Foreskin melanocyte (primary cell): ENCODE measurements at places on chromosomes 16 and 17.

DNA sequence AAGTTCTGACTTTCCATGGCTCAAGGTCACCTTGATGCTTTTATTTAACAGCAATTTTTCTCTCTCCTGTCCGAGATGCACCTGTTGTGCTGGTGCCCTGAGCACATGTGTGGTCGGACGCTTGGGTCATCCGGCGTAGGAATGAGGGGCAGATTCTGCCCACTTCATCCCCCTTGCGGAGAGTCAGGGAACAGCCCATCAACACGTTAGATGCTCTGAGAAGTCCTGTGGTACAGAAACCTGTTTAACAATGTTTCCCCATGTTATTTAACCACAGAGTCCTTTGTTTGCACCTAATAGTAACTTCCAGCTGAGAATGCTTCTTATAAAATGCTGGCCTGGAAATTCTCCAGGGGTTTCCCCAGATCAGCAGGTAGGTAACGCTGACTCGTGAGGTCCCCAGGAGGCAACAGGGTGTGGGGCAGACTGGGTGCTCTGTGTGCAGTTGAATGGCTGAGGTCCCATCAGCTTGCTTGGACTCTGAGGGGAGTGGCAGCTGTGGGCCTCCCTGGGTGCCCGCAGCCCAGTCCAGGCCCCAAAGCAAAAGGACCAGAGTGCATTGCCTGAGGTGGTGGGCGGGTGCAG, 17.8 kb downstream of the DOC2B start:
- DNase-seq = no peak

GRCh38 chr16:17845031-17845430, 374.3 kb upstream of the XYLT1 start:
- no peak for DNase-seq

GRCh38 chr16:87844809-87845208, 24.5 kb downstream of the SLC7A5 start:
- DNase-seq = no peak

- no peak for DNase-seq
These were observed 2.8 kb upstream of the RABEP2 start for GRCh38 chr16:28927815-28928214.

- no peak for DNase-seq
These were observed 41.5 kb downstream of the PLD6 start for GRCh38 chr17:17164676-17165075.

DNA sequence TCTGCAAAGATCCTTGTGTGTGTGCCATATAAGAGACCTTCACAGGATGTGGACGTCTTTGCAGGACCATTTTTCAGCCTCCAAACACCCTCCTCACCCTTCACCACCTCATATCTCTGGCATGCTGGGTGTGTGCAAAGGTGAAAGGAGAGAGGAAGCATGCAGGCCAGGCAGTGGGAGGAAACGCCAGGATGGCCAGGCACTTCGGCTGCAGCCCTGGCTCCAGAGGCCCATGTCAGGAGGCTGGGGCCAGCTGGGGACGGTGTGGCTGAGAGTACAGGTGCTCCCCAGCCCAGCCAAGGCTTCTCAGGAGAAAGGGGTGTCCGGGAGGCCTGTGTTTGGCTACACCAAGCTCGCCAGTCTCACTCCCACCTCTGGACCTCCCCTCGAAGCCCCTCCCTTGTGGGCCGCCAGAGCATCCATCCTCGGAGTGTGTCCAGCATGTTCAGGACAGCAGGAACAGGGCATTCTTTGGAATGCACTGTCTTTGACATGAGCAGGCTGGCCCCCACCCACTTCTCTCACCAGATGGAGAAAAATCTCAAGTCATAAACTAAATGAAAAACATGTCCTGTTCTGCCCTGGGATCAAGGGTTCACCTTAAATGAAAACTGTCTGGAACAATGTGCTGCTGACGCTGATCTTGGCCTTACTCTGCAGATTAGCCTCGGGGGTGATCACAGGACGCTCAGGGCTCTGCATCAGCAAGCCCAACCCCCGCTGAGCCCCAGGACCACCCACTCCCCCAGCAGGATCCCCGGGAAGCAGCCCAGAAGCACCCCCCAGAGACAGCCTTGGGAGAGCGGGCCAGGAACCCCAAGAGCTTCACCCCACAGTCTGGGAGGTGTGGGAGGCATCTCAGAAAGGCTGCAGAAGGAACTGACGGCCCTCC, 15.9 kb downstream of the PEMT start:
- DNase-seq = no peak

- peak; percentile 19 for DNase-seq
These were observed 482.6 kb downstream of the NPIPA7 start for GRCh38 chr16:16861546-16861945.

DNA sequence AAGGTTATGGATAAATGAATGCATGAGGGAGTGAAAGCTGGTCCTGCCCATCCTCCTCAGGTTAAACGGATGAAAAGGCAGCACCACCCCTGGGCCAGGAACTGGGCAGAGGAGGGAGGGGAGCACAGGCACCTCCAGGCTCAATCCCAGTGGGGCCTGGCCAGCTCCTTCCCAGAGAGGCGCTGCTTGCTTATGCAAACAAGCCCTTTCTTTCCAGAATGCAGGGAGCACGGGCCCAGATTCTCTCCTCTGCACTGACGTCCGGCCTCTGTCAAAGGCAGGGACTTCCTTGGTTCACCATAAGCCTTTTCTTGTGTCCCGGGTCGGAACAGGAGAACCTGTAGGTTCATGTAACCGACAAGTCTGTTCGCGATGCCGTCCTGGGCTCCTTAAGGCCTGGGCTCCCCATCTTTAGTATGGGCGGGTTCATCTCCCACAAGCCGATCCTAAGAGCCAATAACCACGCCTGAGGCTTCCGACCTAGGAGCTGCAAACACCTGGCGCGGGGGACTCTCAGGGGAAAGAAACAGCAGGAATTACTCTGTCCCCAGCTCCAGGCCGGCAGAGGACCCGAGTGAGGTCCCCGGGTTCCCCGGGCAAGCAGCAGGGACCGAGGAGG, 16.3 kb downstream of the ENPP7 start:
- DNase-seq = no peak

DNA sequence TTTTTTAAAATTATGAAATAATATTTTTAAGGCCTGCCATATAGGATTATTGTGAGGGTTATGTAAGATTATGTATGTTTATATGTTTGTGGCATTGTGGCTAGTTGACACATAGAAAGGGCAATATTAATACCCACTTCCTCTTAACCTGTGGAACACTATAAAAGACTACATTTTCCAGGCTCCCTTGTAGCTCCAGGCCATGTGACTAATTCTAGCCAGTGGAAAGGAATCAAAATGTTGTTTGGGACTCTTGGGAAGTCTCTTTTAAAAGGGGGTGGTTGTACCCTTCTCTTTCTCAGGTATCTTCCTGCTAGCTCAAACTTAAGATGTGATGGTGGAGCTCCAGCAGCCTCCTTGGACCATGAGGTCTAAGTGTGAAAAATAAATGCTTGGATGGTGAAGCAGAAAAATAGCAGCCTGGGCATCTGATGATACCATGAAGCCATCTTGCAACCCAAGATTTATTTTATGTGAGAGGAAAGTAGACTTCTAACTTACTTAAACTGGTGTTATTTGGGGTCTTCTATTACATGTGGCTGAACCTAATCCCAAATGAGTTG, 39.2 kb downstream of the TEKT5 start:
- DNase-seq = no peak

GRCh38 chr16:11799509-11800381, 2.7 kb upstream of the ZC3H7A start:
- DNase-seq = no peak

GRCh38 chr16:10562361-10562899, 18.0 kb downstream of the EMP2 start:
- no peak for DNase-seq

- no peak for DNase-seq
These were observed 17.8 kb downstream of the TMEM11 start for GRCh38 chr17:21196126-21196525.

DNA sequence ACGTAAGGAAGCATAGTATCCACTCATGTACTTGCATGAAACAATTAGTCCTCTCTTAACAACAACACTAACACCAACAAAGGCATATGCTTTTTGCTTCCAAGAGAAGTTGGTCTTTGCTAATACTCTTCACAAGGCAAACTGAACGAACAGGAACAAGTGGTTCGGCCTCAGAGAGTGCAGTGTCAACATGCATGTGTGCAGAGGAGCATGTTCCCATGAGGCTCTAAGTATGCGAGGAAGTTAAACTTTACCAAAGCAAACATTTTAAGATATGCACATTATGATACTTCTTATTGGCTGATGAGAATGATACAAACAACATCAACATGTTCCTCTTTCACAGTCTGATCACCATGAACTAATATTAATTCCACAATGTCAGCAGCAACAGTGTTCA, 285.3 kb upstream of the IRX5 start:
- no peak for DNase-seq

DNA sequence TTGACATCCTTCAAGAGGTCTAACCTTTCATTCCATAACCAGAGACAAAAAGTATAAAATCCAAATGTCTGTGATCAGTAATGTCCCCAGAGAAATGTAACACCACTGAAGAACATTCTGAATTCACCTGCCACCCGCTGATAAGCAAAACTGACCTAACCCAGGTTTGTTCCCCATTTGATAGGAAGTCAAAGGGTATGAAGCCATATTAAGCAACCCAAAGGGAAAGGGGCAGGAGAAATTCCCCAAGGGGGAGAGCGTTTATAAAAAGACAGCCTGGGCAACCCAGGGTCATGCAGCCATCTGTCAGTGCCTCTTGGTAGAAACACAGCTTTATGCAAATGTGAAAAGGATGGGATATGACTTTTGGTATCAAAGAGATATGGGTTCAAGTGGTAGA, 30.7 kb upstream of the PIK3R6 start:
- no peak for DNase-seq

DNA sequence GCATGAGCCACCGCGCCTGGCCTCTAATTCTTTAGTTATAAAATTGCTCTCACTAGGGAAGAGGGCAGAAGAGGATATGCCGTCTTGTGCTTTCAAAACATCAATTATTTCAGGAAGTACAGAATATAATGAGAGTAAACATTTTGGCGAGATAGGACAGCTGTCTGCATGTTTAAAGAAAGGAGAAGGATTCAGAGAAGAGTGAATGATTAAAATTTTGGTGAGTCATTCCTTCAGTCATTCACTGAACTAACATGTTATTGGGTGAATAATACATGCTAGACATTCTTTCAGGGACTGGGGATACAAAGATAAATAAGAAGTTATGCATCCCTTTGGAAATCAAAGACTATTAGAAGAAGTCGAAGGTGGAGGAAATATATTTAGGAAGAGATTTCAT, 590.3 kb upstream of the GOT2 start:
- no peak for DNase-seq

DNA sequence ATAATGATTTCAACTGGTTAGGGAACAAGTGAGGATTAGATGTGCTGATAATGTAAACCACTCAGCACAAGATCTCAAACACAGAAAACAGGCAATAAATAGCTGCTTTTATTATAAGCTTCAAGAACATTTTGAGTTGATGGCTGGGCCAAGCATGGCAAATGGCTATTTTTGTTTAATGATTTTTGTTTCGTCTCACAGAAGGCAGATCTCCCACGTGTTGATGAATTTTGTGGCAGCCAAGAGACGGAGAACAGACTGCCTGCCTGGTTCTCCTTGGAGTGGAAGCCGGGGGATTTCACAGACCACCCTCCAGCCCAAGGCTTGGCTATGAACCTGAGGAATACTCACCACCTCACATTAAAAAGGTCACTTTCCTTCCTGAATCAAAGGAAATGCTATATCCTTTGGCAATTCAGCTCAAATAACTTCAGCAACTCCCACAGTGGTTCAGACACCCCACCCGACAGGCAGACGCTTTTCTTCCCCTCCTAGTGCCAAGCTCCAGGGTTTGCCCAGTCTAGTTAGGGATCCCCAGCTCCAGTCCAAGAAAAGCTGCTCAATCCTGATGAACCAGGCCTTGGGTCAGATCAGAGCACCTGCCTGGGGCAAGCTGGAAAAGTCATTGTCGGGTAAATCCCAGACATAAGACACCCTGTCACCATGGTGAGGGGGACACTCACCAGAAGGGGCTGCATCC, 593.5 kb downstream of the TOX3 start:
- no peak for DNase-seq

- no peak for DNase-seq
These were observed 4.4 kb downstream of the CACNA1G start for GRCh38 chr17:50564916-50565315.

DNA sequence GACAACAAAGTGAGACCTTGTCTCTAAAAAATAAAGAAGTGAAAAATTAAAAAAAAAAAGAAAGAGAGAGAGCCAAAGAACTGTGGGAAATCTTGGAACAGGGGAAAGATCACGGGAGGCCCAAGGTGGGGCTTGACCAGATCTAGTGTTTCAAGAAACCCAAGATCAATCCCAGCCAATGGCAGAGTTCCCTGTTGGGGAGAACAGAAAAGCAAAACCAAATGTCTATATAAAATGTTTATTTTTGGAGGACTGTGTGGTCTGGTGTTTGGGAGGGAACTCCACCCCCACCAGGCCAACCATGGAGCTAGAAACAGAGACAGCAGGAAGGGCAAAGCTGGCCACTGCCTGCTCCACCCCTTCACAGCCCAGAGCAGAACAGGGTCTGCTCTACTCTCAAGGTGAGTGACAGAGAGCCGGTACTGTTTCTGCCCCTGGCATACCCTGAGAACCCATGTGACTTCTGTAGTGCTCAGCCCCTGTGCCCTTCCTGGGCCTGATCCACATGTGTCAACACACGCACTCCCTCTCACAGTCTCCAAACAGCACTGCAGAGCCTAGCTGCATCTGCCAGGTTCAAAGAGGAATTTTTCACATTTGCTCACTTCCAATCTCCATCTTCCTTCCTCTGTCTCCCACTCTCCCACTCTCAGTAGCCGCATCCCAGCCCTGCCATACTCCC, 3.7 kb downstream of the TMEM101 start:
- no peak for DNase-seq

GRCh38 chr16:86424985-86425384, 85.3 kb upstream of the FOXF1 start:
- no peak for DNase-seq

- DNase-seq = no peak
These were observed 1.3 kb downstream of the C17orf99 start for GRCh38 chr17:78147315-78147998.

- peak; percentile 16 for DNase-seq
These were observed 56.0 kb downstream of the TNFRSF13B start for GRCh38 chr17:16915752-16916556.

DNA sequence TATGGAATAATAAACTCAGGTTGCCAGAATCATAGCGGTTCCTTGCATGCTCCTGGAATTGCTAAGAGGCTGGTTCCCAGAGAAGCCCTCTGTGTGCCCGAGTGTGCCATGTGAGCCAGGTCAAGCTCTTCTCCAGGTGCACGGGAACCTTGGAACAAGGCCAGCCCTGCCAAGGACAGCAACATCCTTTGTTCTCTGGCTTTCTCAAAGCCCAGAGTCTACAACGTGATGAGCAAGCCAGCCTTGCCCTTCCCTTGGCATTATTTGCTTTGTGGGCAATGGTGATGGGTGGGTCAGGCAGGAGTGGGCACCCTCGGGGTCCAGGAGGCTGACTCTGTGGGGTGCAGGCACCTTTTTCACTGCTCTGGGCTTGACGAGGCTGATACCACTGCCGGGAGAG, 14.2 kb upstream of the SEC14L1 start:
- DNase-seq = no peak
